Activated T-helper 17 cell treated with anti-CD3 and anti-CD28 coated beads, Interleukin-2, amount 50 U/mL, for 72 hours (primary cell): ENCODE measurements at places on chromosomes 7 and 10.

DNA sequence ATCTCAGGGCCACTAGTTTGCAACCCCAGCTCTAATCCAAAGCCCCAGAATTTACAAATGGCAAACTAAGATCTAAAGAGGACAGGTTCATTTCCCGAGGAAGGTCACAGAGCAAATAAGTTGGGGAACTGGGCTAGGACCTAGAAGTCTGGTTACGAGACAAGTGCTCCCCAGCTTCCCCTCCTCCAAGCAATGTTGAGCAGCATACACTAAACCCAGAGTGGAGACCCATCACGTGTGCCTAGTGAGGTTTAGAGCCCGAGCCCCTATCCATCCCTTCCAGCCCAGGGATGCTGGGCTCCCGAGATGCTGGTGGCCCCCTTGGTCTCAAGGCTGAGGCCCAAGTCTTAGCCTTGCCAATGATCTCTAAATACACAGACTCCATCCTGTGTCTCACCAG is 209.5 kb upstream of the ZMIZ1 start:
- no peak for ATAC-seq

DNA sequence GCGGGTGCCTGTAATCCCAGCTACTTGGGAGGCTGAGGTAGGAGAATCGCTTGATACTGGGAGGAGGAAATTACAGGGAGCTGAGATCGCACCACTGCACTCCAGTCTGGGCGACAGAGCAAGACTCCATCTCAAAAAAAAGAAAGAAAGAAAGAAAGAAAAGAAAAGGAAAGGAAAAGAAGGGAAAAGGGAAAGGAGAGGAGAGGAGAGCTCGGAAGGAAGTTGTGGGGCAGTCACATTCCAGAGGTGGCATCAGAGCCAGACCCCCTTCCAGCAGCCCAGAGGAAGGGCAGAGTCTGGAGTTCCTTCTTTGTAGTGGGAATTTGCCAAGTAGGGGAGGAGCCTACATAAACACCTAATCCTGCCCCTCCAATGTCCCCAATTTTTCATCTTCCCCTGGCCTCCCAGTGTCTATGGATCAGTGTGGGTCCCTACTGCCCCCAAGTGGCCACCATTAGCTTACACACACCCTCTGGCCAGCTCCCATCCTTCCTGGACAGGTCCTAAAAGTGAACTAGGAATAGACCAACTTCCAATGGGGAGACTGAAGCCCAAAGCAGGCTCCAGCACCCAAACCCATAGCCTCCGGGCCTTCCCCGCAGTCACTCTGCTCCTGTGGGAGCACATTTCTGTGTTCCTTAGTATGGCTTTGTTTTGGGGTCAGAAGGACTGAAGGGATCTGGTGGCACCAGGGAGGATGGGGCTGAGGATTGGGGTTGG is 39.6 kb upstream of the HSPB1 start:
- peak; percentile 67 for ATAC-seq

DNA sequence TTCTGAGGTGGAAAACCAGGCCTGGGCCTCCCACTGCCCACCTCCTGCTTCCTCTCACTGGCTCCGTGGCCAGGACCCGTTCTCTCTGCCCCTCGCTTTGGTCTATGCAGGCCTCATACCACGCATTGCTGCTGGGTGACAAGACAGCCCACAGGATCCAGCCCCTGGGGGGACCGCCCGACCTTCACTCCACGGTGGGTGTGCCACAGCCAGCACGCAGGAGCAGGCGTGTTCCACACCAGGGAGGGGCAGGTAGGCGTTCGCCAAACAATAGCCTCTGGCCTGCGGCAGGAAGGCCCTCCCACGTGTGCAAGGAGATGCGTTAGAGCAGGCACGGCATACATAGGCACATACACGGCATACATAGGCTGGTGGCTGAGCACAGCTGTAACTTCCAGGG is 233.4 kb downstream of the WDR37 start:
- ATAC-seq: no peak

GRCh38 chr7:22094413-22095342 is 149.0 kb upstream of the CDCA7L start:
- no peak for ATAC-seq

- ATAC-seq: peak; percentile 1
These were observed 796 bp downstream of the FBXL15 start for GRCh38 chr10:102421507-102421756.
